Pulmonary artery endothelial cell (primary cell): ENCODE measurements at places on chromosomes 13 and 19.
A peak's percentile ranks its signal among the peaks of the same experiment; 100 is the strongest.

DNA sequence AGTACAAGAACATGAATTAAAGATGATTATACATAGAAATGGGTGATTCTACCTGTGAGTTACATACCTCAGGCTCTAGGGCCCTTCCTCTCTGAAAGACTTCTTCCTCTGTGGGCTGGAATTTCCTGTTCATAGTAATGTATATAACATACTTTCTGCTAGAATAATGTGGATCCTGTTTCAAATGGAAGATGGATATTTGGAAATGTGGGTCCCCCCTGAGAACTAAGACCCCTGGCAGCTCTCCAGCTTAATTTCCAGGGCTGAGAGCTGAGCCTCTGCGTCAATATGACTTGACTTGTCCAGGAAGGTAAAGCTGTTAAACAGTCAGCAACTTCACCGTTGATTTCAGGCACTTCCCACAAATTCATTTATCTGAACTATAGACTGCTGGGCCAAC lies 296.3 kb downstream of the NALCN start:
- DNase-seq = no peak

- DNase-seq = no peak
These were observed 6.6 kb upstream of the C1QTNF9B start for GRCh38 chr13:23903906-23904280.

- no peak for DNase-seq
These were observed 37.7 kb downstream of the GSX1 start for GRCh38 chr13:27830010-27830409.

GRCh38 chr19:12991296-12991695 lies 4.0 kb upstream of the NFIX start:
- no peak for DNase-seq

- no peak for DNase-seq
These were observed 7.2 kb upstream of the RASL11A start for GRCh38 chr13:27263438-27263837.

- DNase-seq = peak; percentile 51
These were observed 1.8 kb downstream of the VASP start for GRCh38 chr19:45508861-45509691.

DNA sequence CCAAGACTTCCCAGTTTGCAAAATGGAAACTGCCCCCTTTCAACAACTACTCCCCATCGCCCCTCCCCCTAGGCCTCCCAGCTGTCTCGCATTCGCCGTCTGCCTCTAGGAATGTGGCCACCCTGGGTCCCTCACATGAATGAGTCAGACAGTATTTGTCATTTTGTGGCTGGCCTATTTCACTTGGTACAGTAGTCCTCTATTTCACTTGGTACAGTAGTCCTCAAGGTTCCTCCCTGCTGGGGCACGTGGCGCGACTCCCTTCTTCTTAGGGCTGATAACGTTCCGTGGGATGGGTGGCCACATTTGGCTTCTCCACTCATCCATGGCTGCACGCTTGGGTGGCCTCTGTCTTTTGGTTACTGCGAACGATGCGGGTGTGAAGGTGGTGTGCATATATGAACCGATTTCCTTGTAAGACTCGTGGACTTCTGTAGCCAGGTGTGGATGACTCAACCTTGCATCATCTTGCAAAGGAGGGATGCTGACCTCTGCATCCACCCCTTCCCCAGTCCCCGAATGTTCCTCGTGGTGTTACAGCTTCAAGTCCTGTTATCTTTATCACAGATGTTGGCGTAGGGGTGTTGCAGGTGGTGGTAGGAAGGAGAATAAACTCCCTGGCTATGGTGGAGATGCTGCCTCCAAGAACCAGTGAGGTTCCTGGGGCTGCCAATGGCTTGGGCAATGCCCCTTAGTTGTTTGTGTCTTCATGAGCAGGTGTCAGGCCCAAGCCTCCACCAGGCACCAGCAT lies 112.1 kb upstream of the SOX1 start:
- DNase-seq = no peak

DNA sequence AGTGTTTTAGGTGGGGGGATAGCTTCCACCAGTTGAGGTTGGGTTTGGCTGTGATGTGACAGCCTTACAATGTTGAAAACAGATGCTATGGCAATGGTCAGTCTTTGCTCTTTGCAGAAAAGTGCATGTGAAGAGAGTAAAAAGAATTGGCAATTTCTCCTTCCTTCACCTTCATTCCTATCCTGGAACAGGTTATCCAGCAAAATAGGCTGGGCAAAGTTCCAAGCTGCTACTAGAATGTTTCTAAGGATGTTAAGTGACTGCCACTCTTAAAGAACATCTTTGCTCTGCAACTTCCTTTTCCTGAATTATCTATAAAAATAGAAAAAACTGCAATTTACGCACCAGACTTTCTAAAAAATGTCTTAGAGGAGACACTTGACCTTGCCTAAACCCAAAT lies 50.1 kb upstream of the MYCBP2 start:
- DNase-seq = no peak

- no peak for DNase-seq
These were observed 7.5 kb downstream of the GAMT start for GRCh38 chr19:1393841-1394240.

DNA sequence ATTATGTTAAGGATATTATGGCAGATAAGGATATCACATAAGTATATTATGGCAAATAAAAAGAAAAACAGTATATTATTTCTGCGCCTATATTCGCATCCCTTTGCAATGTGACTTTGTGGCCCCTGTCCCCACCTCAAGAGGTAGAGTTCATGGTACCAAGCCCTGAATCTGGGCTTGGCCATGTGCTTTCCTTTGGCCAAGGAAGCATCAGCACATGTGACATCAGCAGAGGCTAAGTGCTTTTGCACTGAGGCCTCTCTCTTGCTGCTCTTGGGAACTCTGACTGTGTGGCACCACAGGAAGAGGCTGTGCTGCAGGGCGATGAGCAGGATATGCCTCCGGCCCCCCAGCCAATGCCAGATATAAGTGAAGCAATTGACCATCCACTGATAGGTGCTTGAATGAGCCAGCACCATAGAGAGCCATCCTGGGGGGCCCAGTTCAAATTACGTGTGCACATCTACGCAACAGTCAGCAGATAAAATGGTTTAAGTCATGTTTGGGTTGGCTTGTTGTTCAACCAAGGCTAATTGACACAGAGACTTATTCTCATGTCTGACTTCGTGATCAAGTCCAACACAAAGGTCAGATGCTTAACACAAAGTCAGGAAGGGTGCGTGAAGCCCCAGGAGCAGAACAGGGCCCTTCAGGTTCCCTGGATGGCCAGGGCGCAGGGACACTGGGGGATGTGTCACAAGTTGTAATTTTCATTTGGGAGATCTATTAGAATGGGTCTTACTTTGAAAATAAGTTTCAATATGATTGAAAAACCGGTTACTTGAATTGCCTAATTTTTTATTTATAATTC lies 173.3 kb downstream of the COL4A1 start:
- no peak for DNase-seq

GRCh38 chr13:111131611-111132010 lies 16.5 kb downstream of the ARHGEF7 start:
- no peak for DNase-seq

DNA sequence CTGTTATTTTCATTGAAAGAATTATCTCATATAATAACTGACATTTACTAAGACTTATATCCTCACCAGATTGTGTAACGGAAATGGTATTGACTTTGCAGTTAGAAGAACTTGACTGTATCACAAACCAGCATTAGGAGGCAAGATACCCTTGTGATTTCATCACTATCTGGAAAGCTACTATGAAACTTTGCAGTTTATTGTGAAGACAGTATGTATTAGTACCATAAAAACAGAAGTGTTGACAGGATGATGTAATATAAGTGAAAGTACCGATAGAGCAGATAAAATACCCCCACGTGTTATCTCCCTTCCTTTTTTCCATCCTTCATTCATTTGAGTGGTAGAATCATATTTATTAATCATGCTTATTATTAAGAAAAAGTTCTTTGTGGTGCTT lies 365.7 kb upstream of the KLHL1 start:
- DNase-seq = no peak

- no peak for DNase-seq
These were observed 1.3 kb downstream of the SLC25A42 start for GRCh38 chr19:19064811-19065745.

DNA sequence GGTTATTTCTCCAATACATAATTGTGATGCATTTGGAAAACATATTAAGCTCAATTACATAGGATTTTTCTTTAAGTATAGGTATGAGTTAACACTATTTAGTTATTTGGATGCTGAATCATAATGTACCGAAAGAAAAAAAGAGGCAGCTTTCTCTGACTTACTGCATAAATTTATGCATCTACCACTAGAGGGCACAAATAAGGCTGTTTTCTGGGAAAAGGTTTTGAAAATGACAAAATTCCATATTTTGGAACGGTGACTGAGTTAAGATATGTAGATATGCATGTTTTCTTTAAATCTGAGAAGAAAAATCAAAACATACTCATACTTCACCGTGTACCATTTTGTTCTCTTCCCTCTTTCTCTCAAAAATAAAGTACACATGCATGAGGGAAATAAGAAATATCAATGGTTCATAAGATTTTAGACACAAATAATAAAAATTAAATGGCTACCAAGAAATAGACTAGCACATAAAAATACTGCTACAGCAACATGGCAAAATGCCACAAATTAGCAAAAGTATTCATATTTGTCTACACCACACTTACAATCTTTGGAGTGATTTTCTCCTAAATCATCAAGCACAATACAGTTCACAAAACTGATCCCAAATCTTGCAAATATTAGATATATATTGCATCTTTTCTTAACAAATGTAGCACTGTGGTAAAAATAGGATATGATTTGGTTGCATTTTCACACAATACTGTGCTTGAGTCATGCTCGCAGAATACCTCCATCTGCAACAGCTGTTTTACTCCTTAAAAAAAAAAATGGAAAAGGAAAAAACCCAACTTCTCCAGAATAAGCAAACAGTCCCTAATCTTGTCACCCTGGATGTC lies 260.0 kb downstream of the FGF14 start:
- DNase-seq = no peak

GRCh38 chr13:101896541-101896940 lies 444.1 kb downstream of the ITGBL1 start:
- no peak for DNase-seq

DNA sequence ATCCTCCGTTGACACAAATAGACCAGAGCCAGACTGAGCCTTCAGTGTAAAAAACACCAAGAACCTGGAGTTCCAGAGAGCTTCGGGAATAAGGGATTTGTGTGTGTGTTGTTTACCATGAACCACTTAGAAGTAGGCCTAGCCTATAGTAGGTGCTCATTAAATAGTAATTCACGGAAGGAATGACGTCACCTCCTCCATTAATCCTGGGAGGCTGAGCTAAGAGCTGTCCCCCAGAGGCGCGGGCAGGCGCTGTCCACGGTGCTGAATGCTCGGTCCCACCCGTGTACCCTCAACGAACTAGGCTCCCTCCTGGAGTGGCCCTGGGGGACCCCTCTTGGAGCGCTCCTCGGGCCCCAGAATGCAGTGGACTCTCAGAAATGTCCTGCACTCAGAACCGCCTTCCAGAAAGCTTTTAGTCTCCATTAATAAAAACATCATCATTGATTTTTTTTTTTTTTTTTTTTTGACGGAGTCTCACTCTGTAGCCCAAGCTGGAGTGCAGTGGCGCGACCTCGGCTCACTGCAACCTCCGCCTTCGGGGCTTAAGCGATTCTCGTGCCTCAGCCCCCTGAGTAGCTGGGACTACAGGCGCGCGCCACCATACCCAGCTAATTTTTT lies 6.5 kb downstream of the UNC13A start:
- DNase-seq = no peak

DNA sequence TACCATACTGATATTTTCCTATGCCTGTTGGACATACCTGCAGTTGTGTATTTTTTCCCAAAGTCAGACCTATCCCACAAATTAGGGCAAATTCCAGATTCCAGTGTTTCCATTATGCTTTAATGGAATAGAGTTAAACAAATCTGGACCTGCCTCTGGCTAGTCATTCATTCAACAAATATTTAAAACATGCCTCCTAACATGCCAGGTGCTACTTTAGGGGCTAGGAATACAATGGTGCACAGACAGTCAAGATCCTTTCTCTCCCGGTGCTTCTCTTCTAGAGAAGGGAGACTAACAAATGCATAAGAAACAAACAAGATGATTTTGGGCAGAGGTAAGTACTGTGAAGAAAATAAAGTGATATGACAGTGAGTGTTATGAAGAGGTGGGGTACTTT lies 7.5 kb upstream of the WDFY2 start:
- DNase-seq = no peak

- no peak for DNase-seq
These were observed 726.0 kb downstream of the DIAPH3 start for GRCh38 chr13:59437544-59438301.

GRCh38 chr13:39012608-39013007 lies 22.0 kb upstream of the STOML3 start:
- no peak for DNase-seq

DNA sequence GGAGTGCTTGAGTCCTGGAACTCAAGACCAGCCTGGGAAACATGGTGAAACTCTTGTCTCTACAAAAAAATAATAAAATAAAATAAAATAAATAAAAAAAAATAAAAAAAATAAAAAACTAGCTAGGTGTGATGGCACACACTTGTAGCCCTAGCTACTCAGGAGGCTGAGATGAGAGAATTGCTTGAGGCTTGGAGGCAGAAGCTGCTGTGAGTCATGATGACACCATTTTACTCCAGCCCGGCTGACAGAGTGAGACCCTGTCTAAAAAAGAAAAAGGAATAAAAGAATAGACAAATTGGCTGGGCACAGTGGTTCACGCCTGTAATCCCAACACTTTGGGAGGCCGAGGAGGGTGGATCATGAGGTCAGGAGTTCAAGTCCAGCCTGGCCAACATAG lies 1168.9 kb downstream of the SLITRK5 start:
- DNase-seq = no peak

GRCh38 chr13:24511816-24512196 lies 772 bp downstream of the PARP4 start:
- no peak for DNase-seq

DNA sequence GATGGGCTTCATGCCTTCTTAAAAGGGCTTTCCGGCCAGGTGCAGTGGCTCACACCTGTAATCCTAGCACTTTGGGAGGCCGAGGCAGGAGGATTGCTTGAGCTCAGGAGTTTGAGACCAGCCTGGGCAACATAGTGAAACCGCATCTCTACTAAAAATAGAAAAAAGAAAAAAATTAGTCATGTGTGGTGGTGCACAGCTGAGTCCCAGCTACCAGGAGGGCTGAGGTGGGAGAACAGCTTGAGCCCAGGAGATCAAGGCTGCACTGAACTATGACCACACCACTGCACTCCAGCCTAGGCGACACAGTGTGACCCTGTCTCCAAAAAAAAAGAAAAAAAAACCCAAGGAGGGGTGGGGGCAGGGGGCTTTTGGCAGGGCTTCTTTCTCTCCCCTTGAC lies 7.2 kb downstream of the CARS2 start:
- DNase-seq = no peak

DNA sequence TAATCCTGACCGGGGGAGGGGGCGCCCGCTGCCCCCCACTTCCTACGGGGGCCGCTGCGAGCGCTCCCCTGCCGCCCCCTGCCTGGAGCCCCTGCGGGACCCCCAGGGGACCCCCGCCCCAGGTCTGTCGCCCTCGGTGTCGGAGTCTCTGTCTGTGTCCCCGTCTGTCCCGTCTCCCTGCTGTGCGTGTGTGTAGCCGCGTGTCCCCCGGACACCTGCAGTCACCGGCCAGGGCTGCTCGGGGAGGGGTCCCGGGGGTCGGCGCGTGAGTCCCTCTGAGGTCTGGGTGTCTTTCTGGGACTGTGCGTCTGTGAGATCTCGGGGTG lies 7.7 kb upstream of the NFIC start:
- DNase-seq = no peak

- DNase-seq = no peak
These were observed 2.6 kb downstream of the ERVK3-1 start for GRCh38 chr19:58307736-58308135.
